ENCODE measurements at places on chromosomes 16 and 17.

DNA sequence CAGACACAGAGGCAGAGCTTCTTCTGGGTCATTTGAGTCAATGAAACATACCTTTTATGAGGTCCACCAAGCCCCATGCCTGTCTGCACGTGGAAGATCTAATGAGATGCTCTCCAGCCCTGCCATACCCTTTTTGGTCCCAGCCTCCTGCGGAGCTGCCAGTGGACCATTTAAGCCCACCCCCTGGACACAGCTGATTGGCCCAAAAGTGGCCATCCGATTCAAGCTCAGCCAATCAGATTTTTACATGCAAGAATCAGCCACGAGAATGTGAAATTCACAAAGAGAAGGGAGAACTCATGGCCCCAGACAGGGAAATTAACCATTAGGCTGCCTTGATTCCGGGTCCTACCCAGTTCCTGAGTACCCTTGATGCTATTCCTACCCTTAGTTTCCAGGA, 231.0 kb upstream of the EEF2KMT start:
- no peak overlapping the region for H3K27ac ChIP-seq
- no peak overlapping the region for H3K4me3 ChIP-seq
- no peak for DNase-seq
- no peaks in the 10 kb centered on the region for H3K36me3 ChIP-seq
- no peaks in the 10 kb centered on the region for H3K4me1 ChIP-seq
- no peaks in the 10 kb centered on the region for H3K27me3 ChIP-seq

GRCh38 chr16:10312784-10313724, 72.8 kb upstream of the ATF7IP2 start:
- no peak overlapping the region for H3K4me3 ChIP-seq
- no peak overlapping the region for H3K27ac ChIP-seq
- no peaks in the 10 kb centered on the region for H3K27me3 ChIP-seq
- no peaks in the 10 kb centered on the region for H3K4me1 ChIP-seq

GRCh38 chr16:53642094-53642493, 61.6 kb downstream of the RPGRIP1L start:
- H3K36me3 ChIP-seq, result peaks cover 27% of the 10 kb centered on the region
- no peaks in the 10 kb centered on the region for H3K4me1 ChIP-seq
- DNase-seq, result no peak
- H3K27me3 ChIP-seq, result no peaks in the 10 kb centered on the region

GRCh38 chr17:44918006-44918405, 2.7 kb upstream of the GFAP start:
- peaks cover 21% of the 10 kb centered on the region for H3K27me3 ChIP-seq
- no peak overlapping the region for H3K4me3 ChIP-seq
- no peak overlapping the region for H3K27ac ChIP-seq
- no peak for DNase-seq

DNA sequence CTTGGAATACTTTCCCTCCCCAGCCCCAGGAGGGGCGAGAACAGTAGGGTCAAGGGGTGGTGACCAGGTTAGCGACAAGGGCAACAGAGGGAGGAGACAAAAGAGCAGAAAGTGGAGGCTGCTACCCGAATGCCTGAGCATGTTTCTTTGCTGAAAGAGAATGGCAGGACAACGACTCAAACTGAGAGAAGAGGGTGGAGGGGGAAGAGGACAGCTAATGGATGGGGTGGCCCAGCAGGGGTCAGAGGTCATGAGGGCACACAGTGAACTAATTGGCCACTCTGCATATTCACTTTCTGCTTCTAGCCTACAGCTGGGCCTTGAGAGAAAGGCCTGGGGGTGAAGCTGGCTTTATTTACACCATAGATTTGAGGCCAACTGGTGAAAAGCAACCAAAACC, 19.1 kb upstream of the DDX52 start:
- DNase-seq, result no peak
- no peak overlapping the region for H3K4me3 ChIP-seq
- H3K4me1 ChIP-seq, result no peaks in the 10 kb centered on the region
- H3K36me3 ChIP-seq, result no peaks in the 10 kb centered on the region

- H3K4me1 ChIP-seq, result no peaks in the 10 kb centered on the region
- no peak overlapping the region for H3K4me3 ChIP-seq
- no peaks in the 10 kb centered on the region for H3K36me3 ChIP-seq
- DNase-seq, result no peak
- peaks cover 65% of the 10 kb centered on the region for H3K27me3 ChIP-seq
These were observed 49.2 kb upstream of the CBFA2T3 start for GRCh38 chr16:89026121-89026612.

- H3K4me1 ChIP-seq, result peaks cover 76% of the 10 kb centered on the region
- no peak overlapping the region for H3K4me3 ChIP-seq
- peak overlapping the region; percentile 95 for H3K27ac ChIP-seq
- peaks cover 40% of the 10 kb centered on the region for H3K36me3 ChIP-seq
These were observed 32.0 kb downstream of the GTF3C1 start for GRCh38 chr16:27517664-27518063.

GRCh38 chr17:12571606-12572005, 94.1 kb upstream of the MYOCD start:
- H3K4me1 ChIP-seq, result peaks cover 10% of the 10 kb centered on the region
- no peak for DNase-seq
- H3K4me3 ChIP-seq, result no peak overlapping the region
- H3K36me3 ChIP-seq, result no peaks in the 10 kb centered on the region
- H3K27ac ChIP-seq, result no peak overlapping the region

All from left ventricle myocardium inferior (tissue), 1 donor.